Activated naive CD4-positive, alpha-beta T cell treated with anti-CD3 and anti-CD28 coated beads, Interleukin-2, amount 10 ng/mL, durations not matched to agents 7 days and 5 days (primary cell): ENCODE measurements at places on chromosomes 1 and 21.

DNA sequence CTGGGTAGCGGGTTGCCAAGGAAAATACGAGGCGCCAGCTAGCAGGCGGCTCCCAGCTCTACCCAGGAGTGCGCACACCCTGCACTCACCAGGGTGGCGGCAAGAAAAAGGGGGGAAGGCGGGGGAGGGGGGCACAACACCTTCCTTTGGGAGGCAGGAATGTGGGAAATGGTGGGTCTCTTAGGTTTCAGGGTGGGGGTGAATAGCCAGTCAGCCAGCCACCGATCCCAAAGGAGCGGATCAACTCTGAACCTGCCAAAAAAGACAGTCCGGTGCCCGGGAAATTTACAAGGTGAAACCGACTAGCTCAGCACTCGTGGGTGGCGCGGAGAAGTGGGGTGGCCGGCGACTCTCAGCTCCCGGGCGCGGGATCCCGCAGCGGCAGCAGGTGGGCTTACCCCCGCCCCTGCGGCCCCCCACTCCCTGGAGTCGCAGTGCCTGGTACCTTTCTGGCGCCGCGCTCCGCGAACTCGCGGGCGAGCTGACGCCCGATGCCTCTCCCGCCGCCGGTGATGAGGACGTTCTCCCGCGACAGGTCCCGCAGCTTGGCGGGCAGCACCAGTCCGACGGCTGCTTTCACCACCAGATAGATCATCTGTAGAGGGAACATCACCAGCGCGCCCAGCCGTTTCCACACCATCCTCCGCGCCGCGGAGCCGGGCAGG is 1.2 kb downstream of the DHRS3 start:
- DNase-seq = peak; percentile 55

DNA sequence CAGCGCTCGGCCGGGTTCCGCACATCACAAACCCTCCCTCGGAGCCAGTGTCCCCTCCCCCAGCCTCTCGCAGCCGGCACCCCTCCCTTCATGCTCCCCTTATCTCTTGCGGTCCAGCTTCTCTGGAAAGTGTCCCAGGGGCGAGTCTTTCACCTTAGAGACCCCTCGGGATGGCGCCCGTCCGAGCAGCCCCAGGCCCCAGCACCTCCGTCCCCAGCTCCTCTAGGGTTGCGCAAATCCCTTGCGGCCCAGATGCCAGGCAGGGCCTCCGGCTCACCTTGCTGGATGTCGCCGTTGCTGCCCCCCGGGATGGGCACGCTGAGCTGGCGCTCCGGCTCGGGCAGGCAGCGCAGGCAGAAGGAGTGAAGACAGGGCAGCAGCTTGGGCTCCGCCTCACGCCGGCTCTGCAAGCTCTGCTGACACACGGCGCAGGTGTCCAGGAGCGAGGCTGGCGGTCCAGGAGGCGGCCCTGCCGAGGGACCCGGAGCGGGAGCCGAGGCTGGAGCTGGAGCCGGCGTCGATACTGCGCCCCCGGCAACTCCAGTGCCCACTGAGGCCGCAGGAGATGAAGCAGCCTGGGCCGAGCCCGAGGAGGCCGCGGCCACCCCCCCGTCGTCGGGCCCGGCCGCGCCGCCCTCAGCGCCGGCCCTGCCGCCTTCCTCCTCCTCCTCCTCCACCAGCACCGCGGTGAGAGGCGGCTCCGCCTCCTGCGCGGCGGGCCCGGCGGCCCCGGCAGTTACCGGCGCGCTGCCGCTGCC is 550 bp downstream of the TRIM33 start:
- DNase-seq = peak; percentile 62

GRCh38 chr1:156616463-156616862 is 2.8 kb upstream of the HAPLN2 start:
- DNase-seq = no peak

- peak; percentile 52 for DNase-seq
Measured at GRCh38 chr21:45228171-45228641, 59.5 kb downstream of the POFUT2 start.

- no peak for DNase-seq
Measured at GRCh38 chr1:186175588-186175987, 199.5 kb downstream of the TPR start.

DNA sequence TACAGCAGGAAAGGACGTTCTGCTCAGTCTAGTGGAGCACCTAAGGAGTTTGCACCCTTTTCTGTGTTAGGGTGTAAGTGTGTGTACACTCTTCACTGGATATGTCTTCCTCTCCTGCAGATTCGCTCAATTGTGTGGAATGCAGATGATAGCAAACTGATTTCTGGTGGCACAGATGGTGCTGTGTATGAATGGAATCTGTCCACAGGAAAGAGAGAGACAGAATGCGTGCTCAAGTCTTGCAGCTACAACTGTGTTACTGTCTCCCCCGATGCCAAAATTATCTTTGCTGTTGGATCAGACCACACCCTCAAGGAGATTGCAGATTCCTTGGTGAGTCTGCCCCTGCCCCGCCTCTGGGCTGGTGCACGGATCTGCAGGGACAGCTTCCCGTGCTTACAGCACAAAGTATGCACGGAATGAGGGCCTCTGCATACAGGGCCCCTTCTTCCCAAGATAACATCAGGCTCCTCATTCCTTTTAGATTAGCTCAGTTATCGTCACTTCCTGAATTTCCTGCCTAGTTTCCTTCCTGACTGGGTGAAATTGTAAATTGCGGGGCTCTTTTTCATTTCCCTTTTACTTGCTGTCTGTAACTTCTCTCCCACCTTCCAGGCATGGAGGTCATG is 34.6 kb downstream of the CFAP57 start:
- DNase-seq = no peak

- DNase-seq = no peak
Measured at GRCh38 chr21:17668479-17669140, 55.9 kb upstream of the BTG3 start.

DNA sequence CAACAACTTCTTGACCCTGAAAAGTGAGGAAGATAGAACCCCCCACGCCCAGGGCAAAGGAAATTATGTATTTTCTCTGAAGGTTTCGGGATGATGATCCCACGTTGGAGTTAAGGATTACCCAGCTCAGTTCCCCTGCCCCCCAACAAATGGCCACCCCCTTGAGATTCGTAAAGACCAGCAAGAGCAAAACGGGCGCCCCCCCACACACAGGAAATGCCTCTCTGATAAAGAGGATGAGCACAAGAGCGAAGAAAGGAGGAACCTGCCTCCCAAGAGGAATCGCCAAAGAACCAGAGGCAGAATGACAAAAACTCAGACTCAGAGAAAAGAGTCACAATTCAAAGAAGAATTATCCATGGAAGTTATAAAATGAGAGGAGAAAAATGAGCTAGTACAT is 576.9 kb downstream of the MATN1 start:
- no peak for DNase-seq

GRCh38 chr1:20733360-20733975 is 965 bp upstream of the SH2D5 start:
- DNase-seq = no peak

DNA sequence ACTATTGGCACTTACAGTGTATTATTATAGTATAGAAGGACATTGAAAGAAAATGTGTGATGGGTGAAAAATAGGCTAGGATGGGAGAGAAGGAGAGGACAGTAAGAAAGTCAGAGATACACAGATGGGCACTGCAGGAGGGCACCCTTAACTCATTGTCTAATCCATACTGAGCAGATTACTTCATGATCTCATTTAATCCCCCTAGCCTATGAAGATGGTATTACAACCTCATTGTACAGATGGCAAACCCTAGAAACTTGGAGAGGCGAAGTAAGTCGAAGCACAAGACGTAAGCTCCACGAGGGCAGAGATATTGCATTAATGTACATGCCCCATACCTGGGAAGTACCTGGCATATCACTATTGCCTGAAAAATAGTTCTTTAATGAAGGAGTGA is 346.9 kb upstream of the DAB1 start:
- DNase-seq = no peak

GRCh38 chr1:202890392-202890791 is 1.4 kb upstream of the RABIF start:
- DNase-seq = no peak

GRCh38 chr1:64519901-64520300 is 50.0 kb downstream of the CACHD1 start:
- DNase-seq = no peak

DNA sequence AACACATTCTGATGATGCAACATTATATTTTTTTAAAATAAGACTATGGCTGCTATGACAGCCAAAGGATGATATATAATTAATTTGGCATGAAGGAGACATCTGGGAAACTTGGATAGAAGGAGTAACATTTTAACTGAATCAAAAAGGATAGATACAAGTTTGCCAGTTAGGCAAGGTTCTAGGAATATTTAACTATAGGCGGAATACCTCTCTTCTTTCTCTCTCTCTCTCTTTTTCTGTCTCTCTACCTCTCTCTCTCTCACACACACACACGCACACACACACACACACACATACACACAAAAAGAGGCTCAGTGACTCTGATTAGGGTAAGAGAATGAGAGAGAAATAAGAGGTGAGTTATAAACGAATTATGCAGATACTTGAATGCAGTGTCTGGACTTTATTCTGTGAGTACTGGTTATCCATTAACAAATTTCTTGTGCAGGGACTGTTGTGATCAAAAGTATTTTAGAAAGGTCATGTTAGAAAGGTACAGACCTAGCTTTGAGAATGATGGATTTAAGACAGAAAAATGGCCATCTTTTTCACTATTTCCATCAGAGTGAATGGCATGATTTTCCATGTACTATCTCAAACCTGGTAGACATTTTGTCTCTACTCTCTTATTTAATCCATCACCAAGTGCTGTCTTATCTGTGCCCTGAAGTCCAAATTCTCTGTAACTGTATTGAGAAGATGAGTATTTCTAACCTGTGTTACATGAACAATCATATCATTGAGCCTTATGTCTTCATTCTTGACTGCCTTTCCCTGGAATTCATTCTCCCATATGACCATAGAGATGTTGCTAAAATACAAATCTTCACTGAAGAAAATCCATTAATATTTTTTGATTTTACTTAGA is 1106.9 kb upstream of the ADGRL4 start:
- DNase-seq = no peak

GRCh38 chr1:30756545-30757351 is 826 bp downstream of the LAPTM5 start:
- peak; percentile 82 for DNase-seq

DNA sequence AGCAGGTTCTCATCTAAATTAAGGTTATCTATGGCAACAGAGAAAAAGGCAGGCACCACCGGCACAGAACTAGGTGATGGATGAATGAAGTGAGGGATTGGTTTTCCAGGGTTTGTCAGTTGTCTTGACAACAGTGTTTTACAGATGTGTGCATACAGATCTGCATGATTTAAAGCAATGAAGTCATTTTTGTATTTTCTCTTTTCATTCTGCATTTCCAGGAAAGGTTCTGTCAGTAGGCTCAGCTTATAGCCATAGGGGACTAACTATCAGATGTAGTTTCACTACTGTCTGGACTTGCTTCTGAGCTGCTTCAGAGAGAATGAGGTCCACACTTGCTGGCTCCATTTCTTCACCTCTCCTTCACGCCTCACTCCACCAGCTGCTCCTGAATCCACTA is 98.2 kb upstream of the LMO4 start:
- no peak for DNase-seq

DNA sequence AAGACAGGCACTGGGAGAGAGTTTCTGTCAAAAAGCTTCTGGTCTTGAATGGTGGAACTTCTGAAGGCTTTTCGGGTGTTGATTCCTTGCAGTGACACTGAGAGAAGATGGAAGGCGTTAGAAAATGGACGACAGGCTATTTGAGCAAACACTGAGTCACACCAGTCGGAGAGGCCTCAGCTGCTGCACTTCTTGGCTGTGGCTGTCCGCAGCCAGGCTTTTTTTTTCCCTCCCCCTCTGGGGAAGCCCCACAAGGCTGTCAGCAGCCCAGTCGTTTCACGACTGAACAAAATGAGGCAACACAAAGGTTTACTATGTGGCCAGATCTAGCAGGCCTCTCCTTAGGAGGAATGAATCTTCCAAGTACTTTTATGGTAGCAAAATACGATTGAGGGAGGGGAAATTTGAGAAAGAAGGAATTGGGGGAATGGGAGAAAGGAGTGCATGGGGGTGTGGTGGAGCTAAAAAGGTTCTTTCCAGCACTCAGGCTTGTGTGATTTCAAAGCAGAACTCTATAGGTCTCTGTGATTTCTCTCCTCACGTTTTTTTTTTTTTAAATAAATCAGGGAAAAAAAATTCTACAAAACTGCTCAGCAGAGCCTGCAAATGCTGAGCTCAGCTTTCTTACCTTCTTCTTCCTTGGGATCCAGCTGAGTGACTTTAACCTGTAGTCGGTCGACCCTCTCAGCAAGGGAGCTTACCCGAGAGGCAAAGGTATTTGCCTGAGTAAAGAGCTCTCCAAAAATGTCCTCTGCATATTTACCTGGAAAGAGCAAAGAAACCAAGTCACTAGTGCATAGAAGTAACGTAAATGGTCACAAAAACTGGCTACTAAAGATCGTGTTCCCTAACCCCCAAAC is 26.1 kb downstream of the GPR3 start:
- DNase-seq = no peak

DNA sequence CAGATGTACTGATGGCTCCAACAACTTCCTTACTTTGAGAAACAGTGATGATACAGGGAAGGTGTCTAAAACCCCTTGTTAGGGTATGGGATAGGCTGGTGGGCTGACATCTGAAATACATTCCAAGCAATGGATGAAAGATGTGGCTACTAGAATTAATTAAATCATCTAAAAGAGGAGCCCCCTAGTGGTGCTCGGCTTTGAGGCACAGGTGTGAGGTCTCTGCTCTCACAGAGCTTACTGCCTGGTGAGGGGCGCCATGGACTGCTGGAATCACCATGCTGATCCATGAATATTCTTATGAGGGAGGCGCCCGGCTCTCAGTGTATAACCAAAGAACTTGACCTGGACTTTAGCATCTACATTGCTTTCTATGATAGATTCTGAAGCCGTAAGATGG is 48.5 kb downstream of the GNG4 start:
- DNase-seq = peak; percentile 46

DNA sequence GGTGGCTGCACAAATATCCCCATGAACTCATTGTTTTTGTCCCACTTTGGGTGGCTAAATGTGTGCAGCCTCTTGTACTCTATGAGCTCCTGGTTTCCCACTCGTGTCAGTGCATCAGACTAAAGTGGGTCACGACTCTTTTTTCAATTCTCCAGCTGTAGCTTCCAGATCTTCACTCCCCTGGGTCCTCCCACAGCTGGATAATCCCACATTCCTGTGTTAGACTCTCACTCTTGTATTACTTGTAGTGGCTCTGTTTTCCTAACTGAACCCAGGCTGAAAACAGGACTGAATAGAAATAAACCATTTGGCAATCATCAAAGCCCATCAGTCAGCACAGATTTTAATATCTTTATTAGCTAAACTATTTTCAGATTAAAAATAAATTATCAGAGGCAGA is 60.4 kb downstream of the UBE2U start:
- no peak for DNase-seq

DNA sequence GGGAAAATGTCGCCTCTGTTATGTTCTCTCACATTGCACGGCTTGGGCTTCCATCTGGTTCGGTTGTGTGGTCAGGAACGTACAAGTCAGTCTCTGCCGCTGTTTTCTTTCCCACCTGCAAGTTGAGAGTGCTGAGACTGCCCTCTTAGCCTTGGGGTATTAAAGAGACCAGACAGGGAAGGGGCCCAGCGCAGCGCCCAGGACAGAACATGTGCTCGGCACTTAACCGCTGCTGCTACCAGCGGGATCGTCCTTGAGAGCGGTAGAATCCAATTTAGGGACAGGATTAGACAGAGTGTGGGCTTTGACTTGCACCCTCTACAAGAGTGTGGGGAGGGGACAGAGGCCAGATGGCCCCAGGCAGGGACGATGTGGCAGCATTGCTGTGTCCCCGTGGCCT is 17.7 kb upstream of the AGPAT3 start:
- no peak for DNase-seq

- DNase-seq = no peak
Measured at GRCh38 chr1:72896256-72896655, 613.9 kb upstream of the NEGR1 start.
